Activated CD4-positive, CD25-positive, alpha-beta regulatory T cell (primary cell): ENCODE measurements at places on chromosomes 1 and 21.

DNA sequence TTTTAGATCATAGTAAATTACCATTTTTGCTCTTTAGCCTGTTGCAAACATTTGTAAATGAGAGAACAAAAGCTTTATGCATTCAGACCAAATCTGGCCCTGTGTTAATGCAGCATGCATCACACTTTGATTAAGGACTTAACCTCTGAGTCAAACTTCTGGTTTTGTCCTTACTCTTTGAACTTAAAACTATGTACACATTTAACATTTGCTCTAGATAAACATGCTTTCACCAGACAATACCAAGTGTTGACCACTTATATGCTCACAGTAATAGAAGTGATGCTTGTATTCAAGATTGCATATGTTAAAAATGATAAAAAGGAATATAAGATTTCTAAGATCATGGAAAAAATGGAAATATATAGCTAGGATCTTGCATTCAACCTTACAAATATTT, 1095.3 kb downstream of the ADGRL2 start:
- DNase-seq, result no peak

GRCh38 chr1:181013144-181013543, 9.5 kb downstream of the STX6 start:
- no peak for DNase-seq

- DNase-seq, result no peak
Observed at GRCh38 chr1:7224644-7225043, 439.4 kb downstream of the CAMTA1 start.

- DNase-seq, result no peak
Observed at GRCh38 chr21:36479415-36480402, at the start of gene CLDN14. TSS of gene CLDN14 (minus strand) at chr21:36480122. CDS start at chr21:36461695, 18,427 bp downstream.

GRCh38 chr1:63453232-63453631, 69.8 kb downstream of the ITGB3BP start:
- DNase-seq, result no peak

DNA sequence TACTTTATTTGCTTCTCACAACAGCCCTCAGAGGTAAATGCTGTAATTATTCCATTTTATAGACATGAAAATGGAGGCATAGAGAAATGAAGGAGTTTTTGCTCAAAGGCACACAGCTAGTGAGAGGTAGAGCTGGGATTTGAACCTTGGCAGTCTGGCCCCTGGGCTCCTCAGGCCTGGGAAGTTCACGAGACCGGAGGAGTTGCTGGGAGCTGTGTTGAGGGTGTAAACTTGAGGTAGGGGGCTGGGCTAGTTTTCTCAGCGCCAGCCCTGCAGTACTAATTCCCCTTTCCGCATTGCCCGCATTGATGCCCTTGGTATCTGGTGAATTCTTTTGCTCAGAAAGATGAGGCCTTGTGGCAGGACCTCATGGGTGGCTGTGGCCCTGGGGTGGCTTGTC, 73.3 kb downstream of the PTPRU start:
- DNase-seq, result no peak

DNA sequence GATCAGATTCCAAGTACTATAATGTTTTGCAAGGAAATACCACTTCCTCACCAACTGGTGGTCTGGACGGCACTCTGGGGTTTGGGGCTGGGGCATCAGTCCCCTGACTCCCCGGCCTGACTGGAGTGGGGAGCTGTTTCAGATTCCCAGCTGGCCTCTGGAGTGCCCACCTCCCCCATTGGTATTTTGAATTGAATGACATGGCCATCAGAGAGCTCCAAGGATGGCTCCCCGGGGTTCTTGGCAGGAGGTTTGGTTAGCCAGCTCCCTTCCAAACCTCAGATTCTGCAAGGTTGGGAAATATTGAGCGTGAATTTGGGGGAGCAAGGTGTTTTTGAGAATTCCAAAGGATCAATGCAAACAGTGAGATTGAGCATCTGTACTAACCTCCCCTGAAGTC, 2.2 kb upstream of the INAVA start:
- DNase-seq, result no peak

GRCh38 chr1:85654066-85654782, 54.0 kb downstream of the ZNHIT6 start:
- no peak for DNase-seq

- peak; percentile 2 for DNase-seq
Observed at GRCh38 chr1:154198756-154199562, 7.1 kb upstream of the TPM3 start.

DNA sequence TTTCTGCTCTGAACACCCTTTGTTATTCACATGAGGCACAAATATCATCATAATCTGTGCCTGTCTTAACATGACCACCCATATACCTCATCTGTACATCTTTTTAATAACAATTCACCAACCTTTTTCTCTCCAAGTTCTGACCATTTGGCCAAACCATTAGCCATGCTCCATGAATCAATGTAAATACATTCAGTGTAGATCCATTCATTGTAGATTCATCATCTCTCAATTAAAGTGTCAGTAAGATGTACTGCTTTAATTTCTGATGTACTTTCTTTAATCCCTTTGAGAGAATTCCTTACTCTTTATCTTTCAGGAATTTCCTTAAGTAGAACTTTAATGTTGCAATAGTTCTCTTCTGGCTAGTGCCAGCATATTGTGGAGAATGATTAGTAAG, 126.2 kb upstream of the LRRC7 start:
- DNase-seq, result no peak

DNA sequence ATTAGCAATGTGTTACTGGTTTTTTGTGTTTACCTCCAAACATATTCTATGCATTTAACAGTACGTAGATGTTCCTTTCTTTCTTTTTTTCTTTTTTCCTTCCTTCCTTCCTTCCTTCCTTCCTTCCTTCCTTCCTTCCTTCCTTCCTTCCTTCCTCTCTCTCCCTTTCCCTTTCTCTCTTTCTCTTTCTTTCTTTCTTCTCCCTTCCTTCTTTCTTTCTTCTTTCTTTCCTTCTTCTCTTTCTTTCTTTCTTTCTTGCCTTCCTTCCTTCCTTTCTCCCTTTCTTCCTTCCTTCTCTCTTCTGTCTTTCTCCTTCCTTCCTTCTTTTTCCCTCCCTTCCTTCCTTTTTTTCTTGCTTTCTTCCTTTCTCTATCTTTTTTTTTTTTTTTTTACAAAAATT, 46.2 kb upstream of the GNG12 start:
- DNase-seq, result no peak

- peak; percentile 12 for DNase-seq
Observed at GRCh38 chr1:112508278-112509004, at the start of gene WNT2B. TSS of gene WNT2B (plus strand) at chr1:112508965. CDS start at chr1:112509263, 298 bp downstream.

DNA sequence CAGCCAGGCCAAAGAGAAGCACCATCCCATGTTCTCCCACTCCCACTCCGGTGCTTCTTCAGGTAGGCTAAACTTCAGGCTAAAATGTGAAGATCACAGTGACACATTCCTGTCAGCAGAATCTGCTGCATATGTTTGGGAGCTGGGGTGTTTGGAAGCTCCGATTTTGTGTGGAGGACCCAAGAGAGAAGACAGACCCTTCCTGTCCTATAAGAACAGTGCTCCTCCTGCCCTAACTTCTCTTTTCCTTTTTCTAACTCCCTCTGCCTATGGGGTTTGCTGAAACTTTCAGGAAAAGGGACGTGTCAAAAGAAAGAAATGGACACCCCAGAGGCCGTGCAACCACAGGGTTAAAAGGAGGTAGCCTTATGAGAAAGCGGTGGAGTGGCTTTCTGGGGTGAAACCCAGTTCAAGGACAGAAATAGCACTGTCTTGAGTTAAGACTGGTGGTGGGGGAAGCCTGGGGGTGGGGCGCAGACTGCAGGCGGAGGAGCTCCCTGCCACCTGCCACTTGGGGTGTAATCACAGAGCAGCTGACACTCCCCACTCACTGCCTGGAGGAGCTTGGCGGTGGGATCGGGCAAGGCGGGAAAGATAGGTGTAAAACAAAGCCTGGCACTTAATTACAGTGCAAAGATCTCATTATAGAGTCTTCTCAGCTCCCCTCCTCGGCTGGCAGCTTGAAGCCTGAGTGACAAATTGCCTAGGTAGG, 645 bp upstream of the TLR5 start:
- DNase-seq, result peak; percentile 16

DNA sequence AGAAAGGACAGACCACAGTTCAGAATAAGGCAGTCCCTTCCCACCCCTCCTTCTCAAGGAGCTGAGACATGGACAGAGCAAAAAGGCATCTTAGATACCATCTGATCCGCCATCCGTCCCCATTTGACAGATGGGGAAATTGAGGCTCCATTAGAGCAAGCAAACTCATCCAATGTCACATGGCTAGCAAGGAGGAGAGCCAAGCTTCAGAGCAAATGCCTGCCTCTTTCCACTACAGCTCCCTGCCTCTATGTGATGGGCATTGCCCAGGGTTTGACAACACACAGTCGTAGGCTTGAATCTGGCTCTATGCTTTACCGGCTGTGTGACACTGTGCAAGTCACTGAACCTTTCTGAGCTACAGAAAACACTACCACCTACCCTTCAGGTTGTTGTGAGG, 3.9 kb downstream of the SLC30A2 start:
- DNase-seq, result no peak

DNA sequence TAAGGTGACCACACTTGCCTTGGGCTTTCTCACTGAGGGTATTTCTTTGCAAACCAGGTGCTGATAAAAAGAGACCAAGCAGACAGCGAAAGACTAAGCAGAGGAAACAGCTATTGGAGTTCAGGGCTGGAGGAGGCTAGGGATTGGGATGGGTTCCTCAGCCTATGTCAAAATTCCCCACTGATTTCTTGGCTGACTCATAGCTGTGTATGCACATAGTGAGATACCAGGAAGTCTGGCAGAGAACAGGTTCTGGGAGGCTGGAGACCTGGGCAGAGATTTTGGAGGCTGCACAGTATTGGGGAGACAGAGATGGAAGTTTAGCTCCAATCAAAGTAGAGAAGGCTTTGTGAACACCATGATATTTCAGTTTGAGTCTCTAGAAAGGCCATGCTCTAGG, 25.3 kb downstream of the YARS1 start:
- no peak for DNase-seq

- DNase-seq, result no peak
Observed at GRCh38 chr1:22341791-22342605, 109.7 kb upstream of the ZBTB40 start.

GRCh38 chr1:220876511-220877376, 2.5 kb upstream of the HLX start:
- no peak for DNase-seq

DNA sequence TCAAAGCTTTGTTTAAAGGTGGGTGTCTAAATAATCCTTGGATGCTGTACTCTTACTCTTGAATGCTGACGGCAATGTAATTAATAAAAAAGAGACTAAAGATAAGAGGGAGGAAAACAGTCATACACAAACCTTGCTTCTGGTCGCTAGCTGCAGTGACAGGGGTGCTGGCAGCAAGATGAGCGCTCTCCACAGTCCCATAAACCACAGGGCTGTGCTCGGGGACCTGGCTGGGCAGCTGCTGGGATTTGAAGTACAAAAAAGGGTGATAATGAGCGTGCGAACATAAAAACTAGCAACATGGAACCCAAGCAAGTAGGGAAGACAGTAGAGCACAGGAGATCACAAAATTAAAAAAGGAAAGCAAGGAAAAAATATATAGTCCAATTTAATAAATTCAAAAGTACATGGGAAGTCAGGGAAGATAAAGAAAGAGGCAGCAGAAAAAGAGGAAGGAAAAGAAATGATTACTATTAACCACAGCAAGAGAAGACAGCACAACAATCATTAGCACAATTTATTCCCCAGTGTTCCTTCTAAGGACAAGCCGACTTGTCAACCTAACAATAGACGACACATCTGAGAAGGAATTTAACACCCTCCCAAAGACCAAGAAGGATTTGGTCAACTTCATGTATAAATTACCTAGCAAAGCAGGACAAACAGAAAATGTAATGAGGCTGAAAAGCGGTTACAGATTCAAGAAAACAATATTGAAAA, 162.9 kb upstream of the HP1BP3 start:
- no peak for DNase-seq

- DNase-seq, result no peak
Observed at GRCh38 chr1:25728301-25728935, 71.6 kb upstream of the SELENON start.

GRCh38 chr1:151158326-151158725, 1.9 kb downstream of the TNFAIP8L2 start:
- DNase-seq, result no peak

- no peak for DNase-seq
Observed at GRCh38 chr1:234970401-234970730, 158.3 kb downstream of the TOMM20 start.

GRCh38 chr1:907611-908451, 15.9 kb upstream of the SAMD11 start:
- DNase-seq, result no peak

GRCh38 chr21:44253832-44254710, 7.6 kb downstream of the DNMT3L start:
- DNase-seq, result no peak

- DNase-seq, result no peak
Observed at GRCh38 chr1:196078691-196079090, 529.5 kb downstream of the KCNT2 start.

GRCh38 chr21:33418691-33419090, 15.5 kb downstream of the IFNGR2 start:
- no peak for DNase-seq

- no peak for DNase-seq
Observed at GRCh38 chr1:41485605-41486004, 1.1 kb upstream of the EDN2 start.

DNA sequence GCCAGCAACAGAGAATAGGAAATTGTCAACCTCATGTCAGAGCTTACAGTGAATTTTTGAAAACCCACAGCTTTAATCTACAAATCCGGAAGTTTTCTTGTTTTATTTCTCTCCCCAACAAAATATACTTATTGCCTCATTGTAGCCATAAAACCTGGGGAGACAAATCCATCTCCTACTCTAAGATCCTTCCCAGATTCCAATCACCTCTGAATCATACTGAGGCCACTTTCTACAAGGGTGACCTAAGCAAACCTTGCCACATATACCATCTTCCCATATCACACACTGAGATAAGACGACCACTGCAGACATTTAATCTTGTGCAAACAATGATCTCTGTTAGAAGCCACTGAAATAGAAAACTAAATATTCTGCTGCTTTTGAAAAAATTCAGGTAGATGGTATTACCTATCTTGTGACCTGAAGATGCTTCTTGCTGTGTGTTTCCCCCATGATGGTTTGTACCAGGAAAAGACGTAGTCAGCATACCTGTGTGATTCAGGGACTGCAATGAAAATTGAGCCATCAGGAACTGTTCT, 171.5 kb upstream of the DUSP10 start:
- no peak for DNase-seq

- no peak for DNase-seq
Observed at GRCh38 chr1:65278376-65279069, 30.8 kb upstream of the DNAJC6 start.

DNA sequence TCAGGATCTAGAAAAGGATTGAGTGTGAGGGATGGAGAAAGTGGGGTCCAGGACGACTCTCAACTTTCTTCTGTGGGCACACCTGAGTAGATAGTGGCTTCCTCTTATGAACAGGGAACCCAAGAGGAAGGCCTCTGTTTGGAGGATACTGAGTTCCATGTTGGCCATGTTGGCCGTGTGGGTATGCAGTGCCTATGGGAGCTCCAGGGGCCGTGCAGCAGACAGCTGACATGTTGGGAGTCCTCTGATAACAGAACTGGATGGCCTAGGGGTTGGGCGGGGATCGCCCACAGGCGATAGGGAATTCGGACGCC, 43.0 kb downstream of the TMEM53 start:
- DNase-seq, result no peak

DNA sequence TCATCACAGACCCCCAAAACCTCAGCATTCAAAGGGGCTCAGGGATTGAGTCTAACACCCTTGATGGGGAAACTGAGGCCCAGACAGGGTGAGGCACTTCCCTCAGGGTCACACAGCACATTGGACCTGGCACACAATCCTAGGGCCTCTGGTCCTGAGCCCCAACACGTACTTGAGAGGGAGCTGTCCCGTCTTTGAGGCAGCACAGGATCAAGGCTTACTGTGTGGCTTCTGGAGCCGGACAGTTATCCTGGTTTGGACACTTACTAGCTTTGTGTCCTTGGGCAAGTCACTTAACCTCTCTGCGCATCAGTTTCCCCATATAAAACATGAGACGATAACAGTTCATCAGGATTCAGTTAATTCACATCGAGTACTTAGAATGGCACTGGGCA, 26.5 kb downstream of the RUNX3 start:
- DNase-seq, result no peak
